ENCODE measurements at places on chromosomes 3 and 15.

GRCh38 chr15:91952216-91952615 lies 98.7 kb downstream of the SLCO3A1 start:
- no peak for DNase-seq

GRCh38 chr3:162354356-162354755 lies 857.7 kb downstream of the OTOL1 start:
- DNase-seq, result no peak

- no peak for DNase-seq
Observed at GRCh38 chr3:31002730-31003129, 108.3 kb upstream of the GADL1 start.

DNA sequence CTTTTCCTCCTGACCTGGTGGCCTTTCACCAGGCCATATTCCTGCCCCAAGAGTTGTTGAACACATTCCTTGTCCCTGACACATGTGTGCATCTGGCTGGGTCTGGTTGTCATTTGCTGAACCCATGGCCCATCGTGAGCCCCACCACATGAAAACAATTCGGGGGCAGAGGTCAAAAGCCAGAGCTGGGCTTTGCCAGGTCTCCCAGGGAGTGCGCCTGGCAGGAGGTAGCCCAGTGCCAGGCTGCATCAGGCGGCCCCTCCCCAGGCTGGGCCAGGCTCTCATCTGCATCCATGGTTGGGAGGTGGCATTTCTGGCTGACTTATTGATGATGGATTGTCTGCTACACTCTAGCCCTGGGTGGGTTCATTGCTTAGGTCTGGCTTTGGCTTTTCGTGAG lies 30.9 kb downstream of the SPSB4 start:
- no peak for DNase-seq

DNA sequence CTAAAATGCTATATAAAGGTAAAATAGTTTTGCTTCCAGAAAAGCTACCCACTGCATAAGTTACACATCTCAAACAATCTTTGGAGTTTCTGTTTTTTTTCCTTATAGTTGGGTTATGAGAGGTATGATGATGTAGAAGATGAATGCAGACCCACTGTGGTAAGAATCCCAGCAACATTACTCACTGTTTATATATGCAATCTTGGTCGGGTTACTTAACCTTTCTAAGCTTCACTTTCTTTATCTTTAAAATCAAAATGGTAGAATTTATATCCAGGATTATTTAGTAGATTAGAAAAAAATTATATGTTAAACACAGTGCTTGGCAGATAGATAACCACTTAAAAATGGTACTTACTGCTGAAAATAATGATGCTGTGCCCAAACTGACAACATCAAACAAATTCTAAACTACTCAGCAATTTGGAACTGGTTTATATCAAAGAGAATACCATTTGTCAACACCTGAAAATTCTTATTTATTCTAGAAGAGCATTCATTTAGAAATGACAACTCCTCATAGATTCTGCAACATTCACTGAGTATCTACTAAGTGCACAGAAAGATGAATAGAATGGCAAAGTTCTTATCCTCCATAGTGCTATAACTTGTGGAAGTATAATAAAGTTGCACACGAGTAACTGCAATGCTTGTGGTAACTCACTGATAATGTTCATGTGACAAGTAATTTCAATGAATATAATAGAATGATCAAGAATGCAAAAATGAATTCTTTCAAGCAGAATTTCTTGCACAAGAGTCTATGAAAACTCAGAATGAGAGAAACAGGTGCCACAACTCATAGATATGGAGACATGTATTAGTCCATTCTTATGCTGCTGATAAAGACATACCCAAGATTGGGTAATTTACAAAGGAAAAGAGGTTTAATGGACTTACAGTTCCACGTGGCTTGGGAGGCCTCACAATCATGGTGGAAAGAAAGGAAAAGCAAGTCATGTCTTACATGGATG lies 129.0 kb upstream of the SLC7A14 start:
- DNase-seq, result no peak

GRCh38 chr15:85763673-85764633 lies 30.8 kb downstream of the KLHL25 start:
- no peak for DNase-seq

- no peak for DNase-seq
Observed at GRCh38 chr15:39584266-39584659, 3.4 kb downstream of the THBS1 start.

DNA sequence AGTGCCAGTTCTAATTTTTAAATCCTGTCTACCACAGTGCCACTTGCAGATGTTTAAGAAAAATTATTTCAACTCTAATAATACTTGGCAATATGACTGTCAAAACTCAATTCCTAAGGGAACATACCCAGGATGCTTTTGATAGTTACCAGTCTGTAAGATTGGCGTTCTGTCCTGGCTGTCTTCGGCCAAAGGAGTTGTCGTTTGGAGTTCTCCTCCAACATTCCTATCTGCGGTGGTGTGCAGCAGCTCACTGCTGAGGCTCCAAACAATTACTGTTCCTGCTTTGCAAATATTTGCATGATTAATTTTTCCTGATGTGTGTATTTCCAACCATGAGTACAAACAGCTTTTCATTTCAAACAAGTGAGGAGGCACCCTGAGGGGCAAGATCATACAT lies 330.8 kb upstream of the DPH6 start:
- DNase-seq, result no peak

DNA sequence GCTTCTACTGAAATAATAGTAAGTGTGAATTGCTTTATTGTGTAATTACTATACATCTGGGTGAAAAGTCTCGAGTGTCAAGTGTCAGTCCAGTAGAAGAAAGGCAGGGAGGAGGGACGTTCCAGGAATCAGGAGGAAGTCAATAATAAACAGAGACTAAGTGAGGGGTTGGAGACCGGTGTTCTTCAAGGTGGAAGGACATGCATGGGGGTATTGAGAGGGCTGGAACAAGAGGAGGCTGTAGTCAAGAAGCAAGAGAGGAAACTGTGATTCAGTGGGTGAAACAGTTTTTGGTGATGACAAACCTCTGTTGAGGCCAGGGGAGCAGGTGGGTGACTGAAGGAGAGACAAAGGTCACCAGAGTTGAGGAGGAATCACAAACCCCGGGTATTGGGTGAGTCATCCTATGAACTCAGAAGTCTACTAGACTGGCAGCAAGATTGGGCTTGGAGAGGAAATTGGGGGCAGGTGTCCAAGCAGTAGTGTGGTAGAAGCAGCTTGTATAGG lies 11.6 kb upstream of the SCAMP5 start:
- DNase-seq, result no peak

DNA sequence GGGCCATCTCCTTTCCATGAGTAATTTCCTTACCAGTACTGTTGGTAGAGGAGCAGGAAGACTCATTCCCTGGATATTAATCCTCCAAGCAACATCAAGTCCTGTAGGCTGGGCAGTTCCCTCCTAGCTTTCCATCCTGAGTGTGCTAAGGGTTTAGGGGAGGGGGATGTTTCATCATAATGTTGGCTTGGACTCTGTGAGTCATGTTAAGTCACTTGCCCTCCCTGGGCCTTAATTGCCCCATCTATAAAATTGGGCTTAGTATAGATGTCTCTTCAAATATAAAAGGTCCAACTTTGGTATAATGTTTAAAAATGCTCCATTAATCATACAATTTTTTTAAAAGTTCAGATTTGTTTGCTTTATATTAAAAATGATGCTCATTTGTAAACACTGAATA lies 52.7 kb downstream of the TLE3 start:
- no peak for DNase-seq

DNA sequence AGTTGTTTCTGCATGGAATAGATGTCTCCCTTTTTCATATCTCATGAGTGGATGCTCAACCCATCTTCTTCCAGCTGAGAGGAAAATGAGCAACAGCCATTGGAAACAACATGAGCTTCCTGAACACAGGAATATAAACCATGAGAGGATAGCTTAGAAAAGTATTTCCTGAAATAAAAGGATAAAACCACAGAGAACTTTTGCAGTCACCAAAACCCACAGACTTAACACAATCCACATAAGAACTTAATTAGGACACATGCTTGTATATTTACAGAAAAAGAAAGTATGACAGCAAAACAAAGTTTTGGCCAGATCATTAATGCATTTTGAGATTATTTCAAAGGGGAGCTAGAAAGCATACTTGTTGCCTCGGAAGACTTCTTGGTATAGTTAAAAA lies 180.5 kb upstream of the RASGRP1 start:
- no peak for DNase-seq

GRCh38 chr3:28504976-28505375 lies 156.4 kb upstream of the AZI2 start:
- no peak for DNase-seq

- DNase-seq, result no peak
Observed at GRCh38 chr3:49912881-49913281, 9.2 kb upstream of the MST1R start.
